ENCODE measurements at places on chromosomes 5 and 9. TPM values are rescaled to one million over a fixed set of nuclear protein-coding genes. Genes with fewer than 3 reads are reported as not detected.

DNA sequence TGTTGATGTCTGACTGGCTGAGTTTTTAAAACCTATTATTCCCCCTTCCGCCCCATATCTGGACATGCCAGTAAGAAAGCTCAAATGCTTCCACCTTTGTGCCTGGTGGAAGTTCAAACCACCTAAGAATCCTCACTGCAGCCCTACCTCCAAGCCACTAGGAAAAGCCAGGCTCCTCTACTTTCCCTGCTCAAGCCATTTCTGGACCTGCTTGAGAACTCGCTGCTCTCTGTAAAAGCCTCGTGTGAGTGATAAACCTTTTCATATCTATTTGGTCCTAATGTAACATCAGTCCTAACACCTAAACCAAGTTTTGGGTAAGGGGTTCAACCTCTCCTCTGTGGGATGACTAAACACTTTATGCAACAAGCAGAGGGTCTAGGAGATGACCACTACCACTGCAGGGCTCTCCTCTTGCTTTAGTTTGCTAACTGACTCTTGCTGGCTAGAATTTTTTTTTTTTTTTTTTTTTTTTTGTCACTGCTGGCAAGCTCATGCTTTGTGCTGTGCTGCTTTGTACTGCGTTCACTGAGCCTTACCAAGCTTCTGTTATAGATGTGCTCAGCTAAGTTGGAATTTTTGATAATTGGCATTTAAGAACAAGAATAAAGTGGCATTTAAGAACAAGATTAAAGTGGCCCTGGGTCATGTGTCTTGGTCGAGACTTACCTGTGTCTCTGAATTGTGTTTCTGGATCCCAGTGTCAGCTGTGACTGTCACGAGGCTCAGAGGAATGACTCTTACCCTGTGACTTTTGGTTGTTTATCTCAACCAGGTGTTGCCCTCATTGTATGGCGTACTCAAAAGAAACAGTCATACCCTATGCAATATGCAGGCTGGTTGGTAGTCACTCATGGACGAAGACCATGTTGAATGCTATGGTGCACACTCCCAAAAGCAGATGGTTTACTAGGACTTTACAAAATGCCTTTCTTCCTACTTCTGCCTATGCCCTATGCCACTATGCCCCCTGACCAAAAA lies 19.5 kb downstream of the TRIM32 start:
- no peak for DNase-seq
- H3K36me3 ChIP-seq: peaks cover 4% of the 10 kb centered on the region
- peaks cover 8% of the 10 kb centered on the region for H3K4me1 ChIP-seq
- no peak overlapping the region for H3K4me3 ChIP-seq

TEK gene
- 2.7 TPM for total RNA-seq

DNA sequence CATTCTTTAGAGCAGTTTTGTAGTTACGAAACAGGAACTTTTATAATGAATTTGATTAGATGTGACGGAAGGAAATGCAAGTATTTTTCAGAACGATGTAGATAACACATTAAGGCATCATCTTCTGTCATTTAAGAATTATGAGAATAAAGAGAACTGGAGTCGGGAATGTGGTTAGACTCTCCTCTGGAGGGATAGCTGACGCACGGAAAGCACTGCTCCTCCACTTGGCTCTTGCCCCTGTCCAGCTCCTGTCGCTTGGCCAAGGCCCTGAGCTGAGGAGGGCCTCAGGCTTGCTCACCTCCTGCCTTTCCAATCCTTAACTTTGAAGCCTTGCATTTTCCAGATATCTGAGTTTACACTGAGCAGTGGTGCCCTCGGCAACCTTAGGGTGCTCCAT lies 60.5 kb downstream of the MAP1B start:
- H3K4me1 ChIP-seq: peaks cover 71% of the 10 kb centered on the region
- H3K4me3 ChIP-seq: no peak overlapping the region
- H3K27ac ChIP-seq: peak overlapping the region; percentile 82
- no peaks in the 10 kb centered on the region for H3K27me3 ChIP-seq

- peaks cover 24% of the 10 kb centered on the region for H3K27me3 ChIP-seq
Measured at GRCh38 chr9:124074746-124075145, 63.2 kb downstream of the LHX2 start.

GRCh38 chr5:120640778-120641177 lies 176.7 kb downstream of the PRR16 start:
- no peaks in the 10 kb centered on the region for H3K27me3 ChIP-seq
- DNase-seq: no peak
- no peak overlapping the region for H3K4me3 ChIP-seq
- H3K36me3 ChIP-seq: peaks cover 2% of the 10 kb centered on the region
- peaks cover 12% of the 10 kb centered on the region for H3K4me1 ChIP-seq

DNA sequence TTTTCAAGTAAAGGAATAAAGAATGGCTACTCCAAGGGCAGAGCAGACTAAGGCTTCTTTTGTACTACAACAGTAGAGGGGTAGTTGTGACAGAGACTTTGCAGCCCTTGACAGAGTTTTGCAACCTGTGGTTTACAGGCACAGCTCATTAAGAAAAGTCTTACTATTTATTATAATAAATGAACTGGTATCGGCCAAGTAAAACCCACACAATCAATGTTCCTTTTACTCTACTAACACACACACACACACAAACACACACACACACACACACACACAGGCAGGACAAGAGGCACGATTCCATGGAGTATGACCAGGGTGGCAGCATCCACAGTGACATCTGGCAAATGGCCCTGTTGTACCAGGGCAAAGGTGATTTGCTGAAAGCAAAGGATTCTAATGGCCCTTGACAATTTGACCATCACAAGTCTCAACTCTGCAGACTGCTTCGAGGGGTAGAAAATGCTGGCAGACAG lies 59.1 kb upstream of the GOLPH3 start:
- H3K4me3 ChIP-seq: no peak overlapping the region
- H3K27me3 ChIP-seq: no peaks in the 10 kb centered on the region
- peak overlapping the region; percentile 88 for H3K27ac ChIP-seq

GRCh38 chr5:79793722-79794121 lies 104.1 kb downstream of the CMYA5 start:
- H3K4me1 ChIP-seq: peaks cover 4% of the 10 kb centered on the region
- H3K27me3 ChIP-seq: no peaks in the 10 kb centered on the region
- no peak for DNase-seq
- H3K4me3 ChIP-seq: no peak overlapping the region
- H3K27ac ChIP-seq: no peak overlapping the region

C8G gene
- total RNA-seq: not detected

DNA sequence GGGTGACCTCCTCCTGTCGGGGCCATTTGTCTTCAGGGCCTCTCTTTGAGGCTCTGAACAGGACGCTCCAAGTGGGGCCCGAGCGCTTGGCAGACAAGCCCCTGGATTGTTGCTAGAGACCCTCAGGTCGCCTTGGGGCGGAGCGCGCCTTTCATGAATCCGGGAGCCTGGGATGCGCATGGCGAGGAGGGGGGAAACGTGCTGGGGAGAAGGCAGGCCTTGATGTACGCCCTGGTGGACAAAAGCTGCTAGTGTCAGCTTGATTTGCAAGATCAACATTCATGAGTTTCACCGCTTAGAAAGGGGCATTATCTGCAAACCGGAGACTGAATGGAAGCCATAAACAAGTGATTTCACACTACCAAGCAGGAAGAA lies 226.3 kb downstream of the SMARCA2 start:
- no peaks in the 10 kb centered on the region for H3K27me3 ChIP-seq
- H3K4me3 ChIP-seq: peak overlapping the region; percentile 80
- H3K4me1 ChIP-seq: peaks cover 25% of the 10 kb centered on the region
- DNase-seq: no peak
- H3K36me3 ChIP-seq: no peaks in the 10 kb centered on the region

GRCh38 chr9:121609822-121610637 lies 41.4 kb upstream of the DAB2IP start:
- no peak for DNase-seq
- H3K27me3 ChIP-seq: peaks cover 5% of the 10 kb centered on the region
- no peak overlapping the region for H3K4me3 ChIP-seq
- H3K4me1 ChIP-seq: peaks cover 21% of the 10 kb centered on the region
- H3K36me3 ChIP-seq: no peaks in the 10 kb centered on the region
